ENCODE measurements at places on chromosomes 13 and 19.

DNA sequence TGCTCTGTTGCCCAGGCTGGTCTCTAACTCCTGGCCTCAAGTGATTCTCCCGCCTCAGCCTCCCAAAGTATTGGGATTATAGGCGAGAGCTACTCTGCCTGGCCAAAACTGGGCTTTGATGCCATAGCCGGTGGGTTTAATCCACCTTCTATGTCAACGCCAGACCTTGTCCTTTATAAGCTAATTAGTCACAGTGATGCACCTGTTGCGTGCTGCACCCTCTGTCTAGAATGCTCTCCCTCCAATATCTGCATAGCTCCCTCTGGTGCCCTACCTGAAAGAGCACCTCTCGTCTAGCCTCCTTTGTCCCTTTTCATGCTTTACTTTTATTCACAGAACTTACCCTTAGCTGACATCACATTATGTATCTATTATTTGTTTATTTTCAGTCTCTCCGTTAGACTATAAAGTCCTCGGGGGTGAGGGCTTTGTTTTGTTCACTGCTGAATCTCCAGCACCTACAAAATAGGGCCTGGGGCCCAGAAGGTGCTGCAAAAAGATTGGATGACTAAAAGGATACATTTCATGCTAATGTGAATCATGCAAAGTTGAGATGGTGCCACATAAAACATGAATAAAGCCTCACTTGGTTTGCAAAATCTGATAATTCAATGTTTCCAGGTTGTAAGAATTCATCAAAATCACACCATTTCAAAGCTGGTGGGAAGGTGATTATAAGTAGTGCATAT, 148.1 kb downstream of the USP12 start:
- no peak for DNase-seq

- no peak for DNase-seq
These were observed 212.6 kb downstream of the LACC1 start for GRCh38 chr13:44092078-44092970.

DNA sequence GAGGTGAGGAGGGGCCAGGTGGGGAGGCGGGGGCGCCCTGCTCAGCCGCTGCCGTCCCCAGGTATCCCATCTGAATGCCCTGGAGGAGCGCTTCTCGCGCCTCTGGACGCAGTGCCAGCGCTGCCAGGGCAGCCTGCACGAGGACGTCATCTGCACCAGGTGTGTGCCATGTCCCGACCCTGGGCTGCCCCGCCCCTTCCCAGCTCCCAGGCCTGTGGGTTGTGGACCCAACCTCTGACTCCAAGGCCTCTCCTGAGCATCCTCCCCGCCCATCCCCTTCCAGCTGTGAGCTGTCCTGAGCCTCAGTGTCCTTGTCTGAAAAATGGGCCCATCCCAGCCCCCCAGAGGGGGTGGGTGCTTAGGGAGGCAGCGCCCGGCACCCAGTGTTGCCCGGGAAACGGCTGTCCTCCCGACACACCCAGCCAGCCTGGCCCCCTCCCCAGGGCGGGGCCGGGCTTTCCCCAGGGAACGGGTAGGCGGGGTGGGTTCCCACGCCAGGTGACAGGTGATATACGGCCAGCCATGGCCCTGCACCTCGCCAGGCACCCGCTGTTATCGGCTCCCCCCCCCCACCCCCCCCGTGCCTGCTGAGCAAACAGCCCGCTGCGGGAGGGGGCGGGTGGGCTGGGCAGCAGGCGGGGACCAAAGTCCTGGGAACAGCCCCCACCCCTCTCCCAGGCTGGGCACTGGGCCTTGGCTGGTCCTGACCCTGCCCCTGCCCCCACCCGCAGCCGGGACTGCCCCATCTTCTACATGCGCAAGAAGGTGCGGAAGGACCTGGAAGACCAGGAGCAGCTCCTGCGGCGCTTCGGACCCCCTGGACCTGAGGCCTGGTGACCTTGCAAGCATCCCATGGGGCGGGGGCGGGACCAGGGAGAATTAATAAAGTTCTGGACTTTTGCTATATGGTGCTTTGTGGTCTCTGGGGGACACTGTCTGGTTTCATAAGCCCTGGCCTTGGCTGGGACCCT, 1.3 kb upstream of the SPIB start:
- DNase-seq: no peak

DNA sequence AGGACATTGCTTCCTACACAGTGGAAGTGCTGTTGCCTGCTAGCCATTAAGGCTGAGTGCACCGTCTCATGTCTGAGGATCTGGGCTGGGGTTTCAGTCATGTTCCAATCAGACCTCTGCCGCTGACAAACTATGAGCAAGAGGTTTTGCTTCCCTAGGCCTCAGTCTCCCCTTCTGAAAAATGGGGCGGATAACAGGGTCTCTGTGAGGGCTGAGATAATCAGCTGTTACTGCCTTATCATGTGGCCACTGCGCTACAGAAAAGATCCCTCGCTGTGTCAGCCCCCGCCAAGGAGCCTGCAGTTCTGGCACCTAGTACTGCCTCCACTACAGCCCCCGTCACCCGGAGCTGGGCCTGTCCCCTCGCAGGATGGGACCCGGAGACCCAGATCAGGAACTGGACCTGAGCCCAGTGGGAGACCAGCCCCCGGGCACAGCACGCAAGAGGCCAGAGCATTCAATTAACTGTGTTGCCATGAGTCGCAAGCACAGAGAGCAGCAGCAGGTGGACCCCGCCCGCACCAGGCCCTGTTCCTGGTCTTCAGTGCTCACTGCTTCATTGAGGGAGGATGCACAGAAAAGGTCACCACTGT, 3.0 kb upstream of the PNKP start:
- DNase-seq: no peak

DNA sequence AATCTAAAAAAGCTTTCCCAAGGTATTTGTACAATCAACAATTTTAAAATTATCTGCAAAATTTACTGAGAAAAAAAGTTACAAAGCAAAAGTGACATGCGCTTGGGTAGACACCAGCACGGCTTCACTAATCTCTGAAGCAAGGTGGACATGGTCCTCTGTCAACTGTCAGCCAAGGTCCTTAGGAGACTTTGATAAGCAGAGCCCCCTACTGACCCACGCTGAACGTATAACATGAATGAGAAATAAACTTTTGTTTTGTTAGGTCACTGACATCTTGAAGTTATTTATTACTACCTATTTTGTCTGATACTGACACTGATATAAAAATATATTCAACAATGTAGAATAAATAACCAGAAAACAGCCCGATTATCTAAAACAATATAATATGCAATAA, 100.7 kb upstream of the OBI1 start:
- DNase-seq: no peak

- no peak for DNase-seq
These were observed 97.7 kb downstream of the SIPA1L3 start for GRCh38 chr19:38004521-38005223.

- no peak for DNase-seq
These were observed 66.9 kb upstream of the DIAPH3 start for GRCh38 chr13:60230593-60230992.

DNA sequence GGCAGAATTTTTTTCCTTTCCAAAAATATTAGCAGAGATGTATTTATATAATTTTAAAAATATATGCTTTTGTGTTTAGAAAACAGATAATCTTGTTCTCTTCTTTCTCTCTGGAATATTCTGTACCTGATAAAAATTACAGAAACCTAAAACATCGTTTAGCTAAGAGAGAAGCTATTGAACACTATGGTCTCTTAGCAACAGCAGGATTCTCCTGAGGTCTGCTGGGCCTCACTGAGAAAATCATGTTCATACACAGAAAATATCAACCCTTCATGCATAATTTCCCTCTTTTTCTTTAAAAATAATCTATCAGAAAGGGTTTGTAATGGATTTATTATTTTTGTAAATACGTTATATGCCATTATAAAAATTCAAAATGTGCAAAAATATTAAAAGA, 242.2 kb downstream of the DCLK1 start:
- no peak for DNase-seq

- no peak for DNase-seq
These were observed 149.2 kb upstream of the RNF113B start for GRCh38 chr13:98326291-98326690.

DNA sequence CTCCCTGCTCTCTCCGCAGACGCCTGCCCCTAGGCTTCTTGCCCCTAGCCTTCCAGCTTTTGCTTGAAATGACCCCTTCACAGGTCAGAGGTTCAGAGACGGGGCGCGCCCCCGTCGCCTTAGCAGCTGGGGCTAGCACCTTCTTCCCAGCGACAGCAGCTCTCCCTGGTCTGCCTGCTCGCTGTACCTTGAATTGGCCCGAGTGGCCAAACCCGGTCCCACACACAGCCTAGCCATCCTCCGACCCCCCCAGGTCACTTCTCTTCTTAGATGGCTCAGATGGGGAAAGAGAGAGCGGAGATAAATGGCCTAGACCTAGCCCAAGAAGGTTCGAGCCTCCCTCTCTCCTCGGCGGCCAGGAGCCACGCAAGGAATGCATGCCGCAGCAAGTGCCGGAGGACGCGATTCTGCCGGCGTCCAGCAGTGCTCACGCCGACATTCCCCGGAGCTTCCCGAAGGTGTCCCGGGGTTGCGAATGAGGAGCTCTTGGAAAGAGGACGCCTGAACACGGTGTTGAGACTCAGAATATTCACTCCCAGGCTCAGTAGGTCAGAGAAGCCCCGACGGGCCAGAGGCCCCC, 1.3 kb downstream of the CDX2 start:
- no peak for DNase-seq

DNA sequence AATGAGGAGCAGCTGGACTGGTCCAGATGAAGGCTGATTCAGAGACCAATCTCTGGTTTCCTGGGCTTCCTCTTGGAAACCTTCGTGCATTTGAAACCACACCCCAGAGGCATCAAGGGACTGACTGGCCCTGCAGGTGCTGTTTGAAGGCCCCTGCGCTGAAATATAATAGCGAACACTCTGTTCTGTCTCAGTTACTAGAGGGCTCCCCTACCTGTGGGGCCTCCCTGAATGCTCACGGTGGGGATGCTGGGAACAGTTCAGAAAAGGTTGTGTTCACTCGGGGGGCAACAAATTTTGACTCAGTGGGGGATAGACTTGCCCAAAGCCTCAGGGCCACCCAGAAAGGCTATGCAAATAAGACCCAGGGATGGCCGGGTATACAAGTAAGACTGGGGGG, 6.4 kb downstream of the CCDC8 start:
- DNase-seq: no peak

DNA sequence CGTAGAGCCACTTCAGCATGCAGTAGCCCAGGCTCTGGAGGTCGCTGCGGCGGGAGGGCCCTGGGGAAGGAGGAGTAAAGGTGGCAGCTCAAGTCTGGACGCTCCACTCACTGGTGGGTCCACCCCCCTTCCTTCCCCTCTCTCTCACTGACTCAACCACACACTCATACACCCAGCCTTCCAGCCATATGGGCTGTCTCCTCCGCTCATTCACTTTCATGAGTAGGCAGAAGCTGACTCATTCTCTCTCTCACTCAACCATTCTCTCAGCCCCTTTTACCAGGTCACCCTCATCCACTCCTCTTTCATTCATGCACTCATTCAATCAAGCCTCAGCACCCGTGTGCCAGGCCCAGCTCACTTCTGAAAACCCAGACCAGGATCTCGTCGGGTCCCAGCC, 27.5 kb upstream of the SIGLEC11 start:
- no peak for DNase-seq

GRCh38 chr13:20363603-20364002, 131.5 kb upstream of the GJB6 start:
- no peak for DNase-seq

DNA sequence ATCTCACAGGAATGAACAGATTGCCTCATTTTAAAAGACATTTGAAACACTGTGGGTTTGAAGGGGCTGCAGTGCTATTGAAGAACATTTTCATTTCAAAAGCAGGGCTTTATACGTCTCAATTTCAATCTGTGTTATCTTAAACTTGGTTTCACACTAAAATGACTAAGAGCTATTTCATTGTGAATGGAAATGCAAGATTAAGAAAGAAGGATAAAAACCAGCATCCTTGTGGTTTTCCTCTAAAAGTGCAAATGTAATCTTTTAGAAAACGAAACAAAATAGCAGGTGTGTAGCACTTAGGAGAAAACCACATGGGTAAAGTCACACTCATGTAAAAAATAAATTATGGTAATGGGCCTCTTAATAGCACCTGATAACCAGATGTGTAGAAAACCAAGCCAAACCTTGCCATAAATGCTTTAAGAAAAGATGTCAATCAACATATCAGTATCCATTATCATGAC, 397.7 kb downstream of the GPC6 start:
- no peak for DNase-seq

- DNase-seq: no peak
These were observed 14.2 kb downstream of the ZIC2 start for GRCh38 chr13:99995589-99996380.

DNA sequence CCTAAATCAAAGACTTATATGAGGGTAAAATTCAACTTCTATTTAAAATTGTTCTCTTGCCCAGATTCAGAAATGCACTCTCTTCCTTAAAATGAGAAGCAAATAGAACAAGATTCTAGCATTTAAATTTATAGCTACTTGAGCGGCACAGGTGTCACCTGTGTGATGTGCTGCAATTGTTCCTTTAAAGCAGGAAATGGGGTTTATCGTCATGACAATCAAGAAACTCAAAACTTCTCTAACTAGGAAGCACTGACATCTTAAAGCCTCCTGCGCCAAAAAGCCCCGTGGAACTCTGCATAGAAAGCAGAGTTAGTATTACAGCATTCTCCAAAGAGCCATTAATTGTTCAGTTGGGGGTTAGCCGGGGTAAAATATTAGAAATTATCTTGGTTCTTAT, 2.6 kb upstream of the OXGR1 start:
- DNase-seq: no peak

DNA sequence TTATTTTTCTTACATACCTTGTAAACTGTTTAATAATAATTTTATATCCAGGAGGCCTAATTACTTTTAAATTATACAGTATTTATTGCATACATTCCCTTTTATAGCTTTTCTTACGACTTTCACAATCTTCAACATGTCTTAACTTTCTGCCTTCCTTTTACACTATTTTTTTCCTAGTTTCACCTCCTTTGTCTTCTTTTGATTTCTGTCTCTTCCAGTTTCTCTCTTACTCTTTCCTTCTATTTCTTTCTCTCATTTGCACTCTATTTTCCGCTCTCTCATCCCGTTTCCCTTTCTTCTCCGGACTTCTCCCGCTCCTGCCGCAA, 11.5 kb downstream of the ZNF552 start:
- no peak for DNase-seq

GRCh38 chr13:74102691-74103090, 31.5 kb downstream of the KLF12 start:
- no peak for DNase-seq

DNA sequence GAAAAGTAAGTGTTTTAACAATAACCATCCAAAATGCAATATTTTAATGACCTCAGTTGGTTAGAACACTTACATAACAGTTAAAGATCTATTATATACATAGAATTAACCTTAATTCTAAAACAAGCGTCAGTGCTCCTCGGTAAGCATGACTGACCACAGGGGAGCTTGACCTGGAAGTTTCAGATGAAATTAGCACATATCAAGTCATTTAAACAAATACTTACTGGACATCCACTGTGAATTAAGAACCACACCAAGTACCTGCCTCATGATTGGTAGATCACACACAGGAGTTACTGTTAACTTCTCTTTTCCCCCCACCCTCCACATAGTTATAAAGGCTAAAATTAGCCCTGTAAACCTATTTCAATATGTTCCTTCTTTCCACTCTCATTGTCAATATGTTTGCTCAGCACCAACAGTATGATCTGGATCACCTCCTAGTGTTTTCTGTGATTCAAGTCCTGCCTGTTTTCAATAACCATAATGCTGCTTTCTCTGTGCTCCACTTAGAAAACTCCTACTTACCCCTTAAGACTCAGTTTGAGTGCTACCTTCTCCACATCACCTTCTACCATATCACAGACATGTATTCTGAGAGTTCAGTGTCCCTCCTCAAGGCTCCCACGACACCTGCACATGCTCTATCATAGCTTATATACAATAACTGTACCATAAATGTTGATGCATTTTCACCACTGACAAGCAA, 209.0 kb downstream of the VWA8 start:
- no peak for DNase-seq
